ENCODE measurements at places on chromosomes 7 and 10. TPM values are rescaled to one million over a fixed set of nuclear protein-coding genes. Genes with fewer than 3 reads are reported as not detected.

The TMEM130 gene
- 0.11 TPM for polyA plus RNA-seq

The PDGFA gene
- 16.8 TPM for polyA plus RNA-seq

GRCh38 chr7:106119719-106120118 lies 7.6 kb upstream of the SYPL1 start:
- no peak for DNase-seq

The EIF5AL1 gene
- polyA plus RNA-seq: 0.80 TPM

GRCh38 chr10:113056441-113057021 lies 106.5 kb downstream of the TCF7L2 start:
- no peak for DNase-seq

The CYP2C19 gene
- not detected for polyA plus RNA-seq

GRCh38 chr7:77887567-77887966 lies 89.0 kb downstream of the PHTF2 start:
- DNase-seq: no peak

GRCh38 chr7:32588657-32589056 lies 93.4 kb downstream of the AVL9 start:
- no peak for DNase-seq
